Activated CD4-positive, alpha-beta T cell treated with anti-CD3 and anti-CD28 coated beads, Interleukin-2, Interleukin-6, amounts not matched to agents 100 ng/mL and 50 ng/mL, durations not matched to agents 16 hours and 8 hours (primary cell): ENCODE measurements at places on chromosomes 13 and 19.

- DNase-seq, result peak; percentile 32
These were observed 6.6 kb upstream of the DHDH start for GRCh38 chr19:48926909-48927308.

DNA sequence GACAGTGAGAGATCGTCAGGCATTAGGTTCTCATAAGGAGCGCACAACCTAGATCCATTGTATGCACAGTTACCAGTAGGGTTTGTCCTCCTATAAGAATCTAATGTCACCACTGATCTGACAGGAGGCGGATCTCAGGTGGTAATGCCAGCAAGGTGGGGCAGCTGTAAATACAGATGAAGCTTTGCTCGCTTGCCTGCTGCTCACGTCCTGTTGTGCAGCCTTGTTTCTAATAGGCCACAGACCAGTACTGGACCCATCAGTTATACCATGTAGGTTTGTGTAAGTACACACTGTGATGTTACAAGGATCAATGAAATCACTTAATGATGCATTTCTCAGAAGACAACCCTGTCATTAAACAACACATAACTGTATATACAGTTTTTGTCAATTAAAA is 23.5 kb downstream of the VWA8 start:
- no peak for DNase-seq

DNA sequence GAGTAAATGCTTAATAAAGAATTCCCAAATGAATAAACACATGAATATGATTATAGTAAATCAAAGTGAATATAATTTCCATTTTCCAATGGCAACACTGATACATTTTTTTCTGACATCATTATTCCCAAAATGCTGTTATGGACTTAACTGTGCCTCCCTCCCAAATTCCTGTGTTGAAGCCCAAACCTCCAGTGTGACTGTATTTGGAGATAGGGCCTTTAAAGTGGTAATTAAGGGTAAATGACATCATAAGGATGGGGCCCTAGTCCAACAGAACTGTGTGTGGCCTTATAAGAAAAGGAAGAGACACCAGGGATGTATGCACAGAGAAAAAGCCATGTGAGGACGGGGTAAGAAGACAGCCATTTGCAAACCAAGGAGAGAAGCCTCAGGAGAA is 19.1 kb upstream of the CCNA1 start:
- no peak for DNase-seq

DNA sequence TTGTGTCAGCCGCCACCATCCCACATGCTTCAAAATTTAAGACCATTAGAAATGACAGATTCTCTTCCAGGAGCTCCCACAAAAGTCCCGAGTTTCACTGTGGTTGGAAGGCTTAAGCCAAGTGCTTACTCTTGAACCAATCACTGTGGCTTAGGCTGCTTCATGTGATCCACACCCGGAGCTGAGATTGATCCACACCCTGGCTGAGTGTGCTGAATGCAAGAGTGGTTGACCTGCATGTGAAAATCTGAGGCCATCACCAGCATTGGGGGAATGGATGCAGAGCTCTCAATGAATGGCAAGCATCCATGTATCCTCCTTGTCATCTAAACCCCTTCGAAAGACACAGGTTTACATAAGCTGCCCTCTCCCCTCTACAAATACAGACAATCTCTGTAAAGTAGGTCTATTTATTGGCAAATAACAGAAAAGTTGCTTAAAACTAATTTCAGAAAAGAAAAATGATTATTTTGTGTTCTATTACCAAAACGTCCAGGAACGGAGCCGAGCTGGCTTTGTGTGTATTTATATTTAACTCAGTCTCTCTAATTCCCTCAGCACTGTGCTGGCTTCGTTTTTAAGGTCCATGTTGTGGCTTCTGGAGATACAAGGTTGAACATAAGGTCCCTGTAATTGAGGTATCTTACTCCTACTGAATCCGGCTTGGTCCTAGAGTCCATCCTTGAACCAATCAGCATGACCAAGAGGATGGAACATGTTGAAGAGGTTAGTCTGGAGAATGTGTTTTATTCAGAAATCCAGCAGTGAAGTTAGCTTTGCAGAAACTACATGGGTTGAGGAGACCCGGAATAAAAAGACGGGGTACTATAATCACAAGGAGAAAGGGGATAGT is 332.4 kb downstream of the LIG4 start:
- no peak for DNase-seq

GRCh38 chr19:27746691-27747380 is 1466.1 kb downstream of the UQCRFS1 start:
- DNase-seq, result peak; percentile 6

GRCh38 chr19:1455002-1455335 is 5.0 kb downstream of the APC2 start:
- no peak for DNase-seq

- DNase-seq, result no peak
These were observed 356.5 kb upstream of the SLITRK6 start for GRCh38 chr13:86155756-86156155.

- no peak for DNase-seq
These were observed 24.2 kb downstream of the CPAMD8 start for GRCh38 chr19:17002455-17002854.

DNA sequence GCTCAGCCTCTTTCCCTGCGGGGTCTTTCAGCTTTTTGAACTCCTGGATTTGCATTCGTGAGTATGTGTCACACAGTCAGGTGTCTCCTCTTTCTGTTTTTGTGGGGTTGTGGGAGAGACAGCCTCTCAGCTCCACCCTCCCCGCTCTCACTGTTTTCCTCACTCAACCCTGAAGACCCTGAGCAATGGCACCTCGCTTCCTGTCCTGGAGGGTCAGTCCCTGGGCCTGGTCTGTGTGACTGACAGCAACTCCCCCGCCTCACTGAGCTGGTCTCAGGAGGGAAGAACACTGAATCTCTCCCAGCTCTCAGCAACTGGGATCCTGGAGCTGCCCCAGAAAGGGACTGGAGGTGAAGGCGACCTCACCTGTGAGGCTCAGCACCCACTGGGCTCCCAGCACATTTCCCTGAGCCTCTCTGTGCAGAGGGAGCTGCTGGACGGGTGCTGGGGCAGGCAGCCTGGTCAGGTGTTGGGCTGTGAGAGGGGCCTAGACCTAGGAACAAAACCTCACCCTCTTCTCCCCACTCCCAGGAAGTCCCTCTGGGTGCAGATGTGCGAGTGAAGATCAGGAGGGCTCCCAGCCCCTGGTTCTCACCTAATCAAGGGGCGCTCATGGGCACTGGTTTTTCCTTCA is 4.2 kb upstream of the SIGLEC7 start:
- no peak for DNase-seq

GRCh38 chr13:46544208-46544607 is 8.8 kb upstream of the LRCH1 start:
- peak; percentile 55 for DNase-seq

- peak; percentile 33 for DNase-seq
These were observed 5.4 kb downstream of the PNPLA6 start for GRCh38 chr19:7540761-7541474.

- no peak for DNase-seq
These were observed 8.7 kb downstream of the SYNGR4 start for GRCh38 chr19:48372904-48373303.

GRCh38 chr19:44657211-44657921 is 13.7 kb downstream of the PVR start:
- DNase-seq, result peak; percentile 79

DNA sequence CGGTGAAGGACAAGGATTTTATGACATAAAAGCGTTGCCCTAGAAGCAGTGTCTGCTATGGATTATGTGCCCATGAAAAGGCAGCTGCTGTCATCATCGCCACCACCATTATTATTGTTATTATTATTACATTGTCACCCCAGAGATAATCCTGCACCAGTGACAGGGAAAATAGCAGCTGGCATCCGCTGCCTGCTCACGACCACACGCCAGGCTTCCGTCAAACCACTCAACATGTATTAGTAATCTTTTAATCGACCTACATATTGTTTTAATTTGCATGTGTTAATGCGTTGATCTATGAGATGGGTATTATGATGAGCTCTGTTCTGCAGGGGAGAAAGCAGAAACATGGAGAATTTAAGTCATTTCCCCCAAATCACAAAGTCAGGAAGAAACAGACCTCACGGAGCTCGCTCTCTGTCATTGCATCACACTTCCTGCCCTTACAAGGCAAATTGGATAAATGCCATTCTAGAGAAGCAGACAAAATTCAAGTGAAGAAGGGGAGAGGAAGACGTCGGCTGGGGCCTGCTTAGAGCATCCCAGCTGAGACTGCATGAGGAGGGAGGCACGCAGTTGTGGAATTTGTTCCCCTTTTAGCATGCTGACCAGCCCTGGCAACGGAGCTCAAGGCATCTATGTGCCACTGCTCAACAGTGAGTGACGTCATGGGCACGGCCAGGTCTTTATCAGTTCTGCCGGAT is at the start of gene FFAR3:
Gene FFAR3, plus strand, starts transcription at position 594 of the 707 bp plus-strand sequence. CDS start 431 bp downstream, outside the sequence.
- DNase-seq, result no peak

- DNase-seq, result no peak
These were observed 25.5 kb downstream of the OR7A5 start for GRCh38 chr19:14809272-14810057.

GRCh38 chr13:59016250-59016649 is 1147.5 kb downstream of the DIAPH3 start:
- DNase-seq, result no peak

GRCh38 chr19:1470305-1471009 is 8.6 kb downstream of the C19orf25 start:
- DNase-seq, result peak; percentile 77
